CD4-positive, alpha-beta T cell treated with Interleukin-15 for 4 hours (primary cell): ENCODE measurements at places on chromosomes 7 and 10.

DNA sequence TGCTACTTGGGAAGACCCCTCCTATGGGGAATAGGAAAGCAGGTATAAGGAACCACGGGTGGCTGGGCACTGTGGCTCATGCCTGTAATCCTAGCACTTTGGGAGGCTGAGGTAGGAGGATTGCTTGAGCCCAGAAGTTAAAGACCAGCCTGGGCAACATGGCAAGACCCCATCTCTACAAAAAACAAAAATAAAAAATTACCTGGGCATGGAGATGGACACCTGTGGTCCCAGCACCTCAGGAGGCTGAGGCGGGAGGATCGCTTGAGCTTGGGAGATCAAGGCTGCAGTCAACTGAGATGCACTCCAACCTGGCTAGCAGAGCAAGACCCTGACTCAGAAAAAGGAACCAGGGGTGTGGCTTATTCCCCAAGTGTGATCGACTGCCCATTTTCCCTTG lies 986 bp upstream of the FSCN3 start:
- no peak for DNase-seq

- no peak for DNase-seq
Observed at GRCh38 chr7:18521236-18521589, 25.7 kb downstream of the HDAC9 start.

GRCh38 chr7:155263581-155264143 lies 34.0 kb upstream of the INSIG1 start:
- no peak for DNase-seq

DNA sequence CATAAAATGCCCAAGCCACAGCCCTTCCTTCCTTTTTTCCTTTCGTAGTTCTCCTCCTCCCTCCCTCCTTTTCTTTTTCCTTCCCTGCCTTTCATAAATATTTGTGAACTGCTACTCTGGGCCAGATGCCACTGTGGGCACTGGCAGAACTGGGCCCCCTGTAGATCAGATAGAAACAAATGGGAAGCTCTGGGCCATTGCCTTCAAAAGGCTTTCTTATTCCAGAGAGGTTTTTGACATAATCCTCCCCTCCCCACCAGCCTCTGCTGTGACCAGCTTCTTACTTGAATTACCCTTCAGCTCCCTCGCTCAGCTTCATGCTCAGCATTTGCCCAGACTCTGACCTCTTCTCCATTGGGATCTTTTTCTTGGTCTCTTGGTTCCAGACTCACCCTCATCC lies 886.8 kb downstream of the LRMDA start:
- no peak for DNase-seq

DNA sequence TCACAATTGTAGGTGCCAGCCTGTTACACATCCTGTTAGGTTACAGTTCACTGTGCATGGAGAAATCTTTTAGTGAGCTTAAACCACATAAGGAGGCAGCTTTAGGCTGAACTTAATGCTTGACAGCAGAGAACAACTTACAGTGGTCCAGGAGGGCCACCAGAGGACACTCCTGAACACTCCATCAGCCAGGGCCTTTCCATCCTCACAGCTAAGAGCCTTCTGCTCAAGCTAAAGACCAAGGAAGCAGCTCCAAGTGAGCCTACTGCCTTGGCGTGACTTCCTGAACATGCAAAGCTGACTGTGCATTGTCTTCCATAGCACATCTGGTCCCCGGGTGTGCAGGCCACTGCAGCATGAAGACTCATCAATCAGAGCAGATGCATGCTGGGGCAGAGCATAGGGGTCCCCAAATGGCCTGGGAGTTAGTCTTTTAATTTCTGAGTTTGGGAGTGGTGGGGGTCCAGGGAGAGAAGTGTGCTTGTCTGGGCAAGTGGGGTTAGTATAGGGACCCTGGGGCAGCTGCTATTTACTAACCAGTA lies 105.0 kb downstream of the ZNF248 start:
- DNase-seq: no peak

- DNase-seq: no peak
Observed at GRCh38 chr7:108103558-108104298, 26.4 kb downstream of the LAMB4 start.

DNA sequence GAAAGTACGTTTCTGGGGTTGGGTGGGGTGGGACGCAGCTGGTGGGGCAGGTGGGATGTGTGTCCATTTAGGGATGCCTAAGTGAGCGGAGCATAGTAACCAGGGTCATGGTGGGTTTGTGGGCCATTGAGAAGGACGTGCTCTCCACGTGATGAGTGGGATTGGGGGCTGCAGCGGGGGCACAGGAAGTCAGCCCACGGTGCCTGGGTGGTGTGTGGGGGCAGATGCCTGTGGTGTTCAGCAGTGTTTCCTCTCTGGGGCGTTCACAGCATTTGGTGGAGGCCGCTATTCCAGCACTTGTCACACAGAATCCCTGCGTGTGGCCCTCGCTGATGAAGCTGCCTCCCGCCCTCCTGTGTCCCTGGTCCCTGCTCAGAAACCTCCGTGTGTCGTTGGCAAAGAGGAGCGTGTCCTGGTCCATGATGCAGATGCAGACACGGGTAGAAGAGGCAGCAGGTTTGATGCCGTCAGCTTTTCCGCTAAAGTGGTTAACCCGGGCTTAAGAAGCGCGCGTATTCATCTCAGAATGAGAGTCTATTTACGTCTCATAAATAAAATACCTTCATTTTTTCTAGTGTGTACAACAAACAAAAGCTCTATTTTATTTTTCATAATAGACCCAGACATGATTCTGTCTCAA lies 274.2 kb downstream of the ADARB2 start:
- no peak for DNase-seq

DNA sequence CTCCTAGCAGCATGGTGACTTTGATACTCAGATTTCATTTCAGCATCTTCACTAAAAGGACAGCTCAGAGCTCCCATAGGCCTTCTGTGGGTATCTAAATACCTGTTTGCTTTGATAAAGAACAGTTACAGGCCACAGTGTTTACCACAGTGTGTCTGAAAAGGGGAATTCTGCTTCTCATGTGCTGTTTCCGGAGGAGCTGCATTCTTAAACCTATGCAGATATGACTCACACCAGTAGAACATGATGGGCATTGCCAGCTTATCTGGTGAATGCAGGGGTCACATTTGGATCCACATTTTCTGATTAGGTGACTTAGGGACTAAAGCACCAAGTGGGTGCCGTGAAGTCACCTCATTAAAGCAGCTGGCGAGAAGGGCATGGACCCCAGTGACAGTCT lies 52.6 kb downstream of the TRRAP start:
- peak; percentile 75 for DNase-seq

DNA sequence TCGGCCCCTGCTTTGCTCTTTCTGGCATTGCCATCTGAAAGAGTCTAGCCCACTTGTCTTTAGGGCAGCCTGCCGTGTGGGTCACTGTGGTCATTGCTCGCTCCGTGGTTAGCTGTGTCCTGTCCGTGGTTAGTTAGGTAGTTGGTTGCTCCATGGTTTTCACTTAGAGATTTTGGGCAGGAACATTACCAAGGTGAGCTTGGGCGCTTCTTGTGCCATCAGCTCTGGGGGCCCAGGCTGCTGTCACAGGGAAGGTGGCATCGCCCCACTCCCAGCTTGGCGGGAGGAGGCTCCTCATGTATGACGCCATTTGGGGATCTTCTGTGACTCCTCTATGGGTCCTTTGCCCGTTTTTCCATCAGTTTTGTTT lies 53.1 kb downstream of the INPP5A start:
- no peak for DNase-seq

GRCh38 chr7:140877249-140877524 lies 47.5 kb downstream of the BRAF start:
- no peak for DNase-seq

DNA sequence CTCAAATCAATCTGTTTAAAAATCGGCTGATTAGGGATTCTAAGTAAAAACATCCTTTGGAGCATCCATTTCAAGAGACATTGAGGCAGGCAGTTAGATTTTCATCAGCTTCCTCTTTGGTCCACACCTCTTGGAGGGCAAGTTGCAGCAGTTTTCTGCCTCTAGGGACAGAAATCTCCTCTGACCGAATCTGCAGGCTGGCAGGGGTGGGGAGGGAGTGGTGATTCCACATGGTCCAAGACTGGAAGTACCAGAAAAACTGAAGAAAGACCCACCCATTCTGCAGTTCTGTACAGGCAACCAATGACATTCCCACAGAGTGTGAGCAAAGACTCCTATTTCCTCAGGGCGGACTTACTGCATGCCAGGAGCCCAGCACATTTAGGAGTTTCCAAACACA lies 29.0 kb downstream of the FGFBP3 start:
- no peak for DNase-seq

- no peak for DNase-seq
Observed at GRCh38 chr7:120973849-120974248, 14.7 kb upstream of the CPED1 start.

DNA sequence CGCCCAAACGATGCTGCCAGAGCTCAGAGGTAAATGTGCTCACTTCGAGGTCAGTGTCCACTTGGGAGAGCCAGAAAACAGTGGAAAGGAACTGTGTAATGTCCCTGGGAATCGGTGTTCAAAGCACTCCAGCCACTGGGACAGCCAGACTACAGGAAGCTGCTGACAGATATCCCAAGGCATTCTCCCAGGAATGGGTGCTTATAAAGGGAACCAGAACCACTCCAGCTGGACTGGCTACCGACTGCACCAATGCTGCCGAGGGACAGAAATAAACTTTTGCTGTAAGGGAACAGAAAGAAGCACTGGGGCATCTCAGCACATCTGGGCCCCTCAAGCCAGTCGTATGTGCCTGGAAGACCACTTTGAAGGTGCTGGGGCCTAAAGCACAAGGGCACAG lies 76.7 kb downstream of the ATXN7L1 start:
- no peak for DNase-seq

DNA sequence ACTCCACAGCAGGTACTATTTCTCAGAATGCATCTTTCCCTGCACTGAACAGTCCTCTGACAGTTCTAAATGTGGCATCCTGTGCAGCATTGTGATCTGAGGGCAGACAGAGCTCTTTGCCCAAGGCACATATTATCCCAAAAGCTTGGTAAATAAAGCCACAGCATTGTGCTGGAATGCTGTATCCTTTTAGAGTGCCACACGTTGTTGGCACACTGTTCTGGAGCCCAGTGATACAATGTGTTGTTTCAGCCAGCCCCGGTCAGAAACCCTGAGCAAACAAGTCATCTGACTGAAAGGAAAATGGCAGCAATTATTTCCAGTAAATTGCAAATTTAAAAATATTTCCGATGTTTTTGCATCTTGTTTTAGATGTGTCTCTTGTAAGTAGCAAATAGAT lies 45.4 kb downstream of the NAMPT start:
- no peak for DNase-seq

DNA sequence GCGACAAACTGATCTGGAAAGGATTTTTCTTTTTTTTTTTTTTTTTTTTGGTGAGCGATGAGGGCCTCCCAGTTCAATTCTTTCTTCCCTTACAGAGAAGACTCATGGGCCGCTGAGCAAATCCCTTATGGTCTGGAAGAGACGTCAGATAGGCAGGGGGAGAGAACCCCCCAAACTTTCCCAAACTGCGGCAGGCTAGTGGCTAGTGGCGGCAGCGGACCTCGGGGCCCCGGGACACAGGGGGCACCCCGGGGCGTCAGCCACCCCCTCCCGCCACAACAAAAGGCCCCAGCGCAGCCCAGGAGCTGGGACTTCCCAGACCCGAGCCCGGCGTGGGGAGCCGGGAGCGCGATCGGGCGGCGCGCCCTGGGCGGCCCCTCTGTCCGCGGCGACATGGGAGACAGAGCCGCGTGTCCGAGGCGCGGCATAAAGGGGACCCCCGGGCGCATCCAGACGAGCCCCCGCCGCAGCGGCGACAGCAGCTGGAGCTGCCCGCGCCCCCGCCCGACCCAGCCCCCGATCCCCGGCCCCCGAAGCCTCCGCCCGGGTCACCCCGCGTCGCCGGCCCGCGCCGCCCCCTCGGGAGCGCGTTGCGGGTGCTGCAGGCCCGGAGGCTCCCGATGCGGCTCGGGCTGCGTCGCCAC lies 755 bp downstream of the FAM171A1 start:
- no peak for DNase-seq

GRCh38 chr10:36779238-36779846 lies 346.1 kb upstream of the ANKRD30A start:
- no peak for DNase-seq

GRCh38 chr7:158407581-158408317 lies 179.9 kb downstream of the PTPRN2 start:
- no peak for DNase-seq

GRCh38 chr10:92850185-92850584 lies 1.9 kb downstream of the EXOC6 start:
- DNase-seq: no peak

DNA sequence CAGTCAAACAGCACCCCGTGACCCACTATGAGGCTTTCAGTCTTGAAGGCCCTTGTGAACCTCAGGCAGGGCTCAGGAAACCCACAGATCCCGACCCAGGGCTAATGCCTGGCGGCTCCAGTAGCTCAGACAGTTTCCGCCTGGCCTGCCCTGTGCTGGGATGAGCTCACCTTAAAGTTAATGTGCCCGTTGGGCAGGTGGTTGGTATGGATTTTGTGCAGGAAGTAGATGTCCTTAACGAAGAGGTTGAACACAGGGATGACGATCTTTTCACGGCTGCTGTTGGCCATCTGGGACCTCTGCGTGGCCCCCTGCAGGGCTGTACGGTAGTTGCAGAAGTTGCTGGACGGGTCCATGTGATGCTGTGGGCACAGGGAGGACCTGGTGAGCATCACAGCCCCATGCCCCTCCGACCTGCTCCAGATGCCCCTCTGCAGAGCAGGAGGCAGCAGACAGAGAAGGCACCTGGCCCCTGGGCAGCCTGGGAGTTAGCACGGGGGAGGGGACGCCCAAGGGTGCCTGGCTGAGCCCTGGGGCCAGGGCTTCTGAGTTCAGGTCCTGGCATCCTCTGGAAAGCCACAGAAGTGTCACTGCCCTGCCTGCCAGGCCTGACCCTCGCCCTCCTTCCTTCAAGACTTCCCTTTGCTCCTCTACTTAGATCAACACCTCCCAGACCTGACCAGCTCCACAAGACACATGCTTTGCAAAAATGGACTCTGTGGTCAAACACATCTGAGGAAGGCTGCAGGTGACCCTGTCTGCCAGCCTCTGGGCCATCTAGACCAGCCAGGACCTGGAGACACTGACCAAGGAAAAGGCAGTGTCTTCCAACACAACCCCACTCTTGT lies 59.8 kb downstream of the CSGALNACT2 start:
- no peak for DNase-seq

DNA sequence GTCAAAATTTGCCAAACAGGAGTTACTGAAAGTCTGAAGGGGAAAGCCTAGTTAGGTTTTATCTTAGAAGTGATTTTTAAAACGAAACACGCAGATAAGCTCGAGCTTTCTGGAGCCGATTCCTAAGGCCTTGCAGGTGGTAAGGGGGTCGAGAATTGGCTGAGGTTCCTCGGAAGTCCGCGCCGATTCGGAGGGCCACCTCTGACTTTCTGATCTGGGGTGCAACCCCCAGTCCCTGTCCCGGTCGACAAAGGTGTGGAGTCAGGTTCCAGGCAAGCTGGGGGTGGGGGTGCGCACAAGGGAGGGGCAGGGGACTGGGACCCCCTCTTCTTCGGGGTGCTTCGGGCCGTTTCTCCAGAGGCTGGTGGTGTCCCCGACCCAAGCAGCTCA lies 701 bp upstream of the CUL1 start:
- peak; percentile 21 for DNase-seq
